Right renal cortex interstitium (tissue), 3 donors: ENCODE measurements at places on chromosomes 5 and 9.

DNA sequence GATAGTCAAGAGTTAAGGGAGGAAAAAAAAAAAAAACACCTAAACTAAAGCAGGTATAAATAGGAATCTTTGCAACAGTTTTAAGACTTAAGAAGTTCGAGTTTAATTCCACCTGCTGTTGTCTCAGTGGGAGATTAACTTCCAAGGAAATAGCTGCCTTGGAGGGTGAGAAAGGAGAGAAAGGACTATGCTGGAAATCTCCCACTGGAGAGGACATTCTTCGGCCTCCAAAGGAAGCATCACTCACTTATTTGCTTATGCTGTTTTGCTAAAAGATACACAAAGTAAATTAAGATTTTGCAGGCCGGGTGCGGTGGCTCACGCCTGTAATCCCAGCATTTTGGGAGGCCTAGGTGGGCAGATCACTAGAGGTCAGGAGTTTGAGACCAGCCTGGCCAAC is 317.9 kb upstream of the MPDZ start:
- DNase-seq, result no peak

GRCh38 chr9:105218673-105219072 is 25.8 kb upstream of the SLC44A1 start:
- DNase-seq, result no peak

DNA sequence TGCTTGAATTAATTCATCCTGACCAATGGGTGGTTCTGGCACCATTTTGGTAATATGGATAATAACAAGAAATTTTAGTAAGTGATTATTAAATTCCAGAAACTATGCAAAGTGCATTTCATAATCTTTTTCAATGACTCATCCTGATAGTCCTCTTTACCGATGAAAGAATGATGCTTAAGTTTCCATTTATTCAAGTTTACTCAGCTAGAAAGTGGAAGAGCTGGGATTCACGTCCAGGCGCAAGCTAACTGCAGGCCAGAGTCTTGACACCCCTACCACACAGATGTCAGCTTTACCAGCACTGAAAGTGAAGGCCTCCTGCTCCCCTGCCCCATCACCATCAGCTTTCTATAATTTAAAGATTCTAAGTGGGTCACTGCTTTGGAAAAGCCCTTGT is 493.5 kb upstream of the WWC1 start:
- no peak for DNase-seq

DNA sequence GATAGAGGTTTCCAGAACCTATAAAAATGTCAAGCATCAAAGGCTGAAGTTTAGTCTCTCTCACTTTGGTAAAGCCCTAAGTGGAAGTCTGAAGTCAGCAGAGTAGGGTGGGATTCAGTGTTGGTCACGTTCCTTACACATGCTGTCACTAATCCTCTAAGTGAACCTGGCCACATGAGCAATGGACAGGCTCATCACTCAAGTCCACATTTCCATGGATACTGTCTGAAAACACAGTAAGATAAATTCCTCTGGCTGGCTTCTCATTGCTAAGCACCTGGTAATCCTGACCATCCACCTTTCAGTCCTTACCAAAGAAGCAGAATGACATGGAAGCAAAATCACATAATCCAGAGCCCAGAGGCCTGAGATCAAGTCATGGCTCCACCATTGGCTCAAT is 43.8 kb downstream of the GNA14 start:
- DNase-seq, result no peak

DNA sequence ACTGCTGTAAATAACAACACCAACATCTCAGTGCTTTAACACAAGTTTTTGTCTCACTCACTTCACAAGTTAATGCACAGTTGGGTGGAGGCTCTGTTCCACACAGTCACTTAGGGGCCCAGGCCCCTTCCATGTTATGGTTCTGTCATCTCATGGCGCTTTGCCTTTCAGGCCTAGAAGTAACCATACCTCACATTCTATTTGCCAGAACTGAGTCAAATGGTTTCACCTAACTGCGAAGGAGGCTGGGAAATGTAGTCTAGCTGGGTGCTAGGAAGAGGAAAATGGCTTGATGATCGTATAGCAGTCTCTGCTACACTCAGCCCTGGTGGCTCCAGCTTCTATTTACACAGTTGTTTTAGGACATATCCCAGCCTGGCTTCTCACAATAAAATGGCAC is 23.1 kb upstream of the MVB12B start:
- no peak for DNase-seq

DNA sequence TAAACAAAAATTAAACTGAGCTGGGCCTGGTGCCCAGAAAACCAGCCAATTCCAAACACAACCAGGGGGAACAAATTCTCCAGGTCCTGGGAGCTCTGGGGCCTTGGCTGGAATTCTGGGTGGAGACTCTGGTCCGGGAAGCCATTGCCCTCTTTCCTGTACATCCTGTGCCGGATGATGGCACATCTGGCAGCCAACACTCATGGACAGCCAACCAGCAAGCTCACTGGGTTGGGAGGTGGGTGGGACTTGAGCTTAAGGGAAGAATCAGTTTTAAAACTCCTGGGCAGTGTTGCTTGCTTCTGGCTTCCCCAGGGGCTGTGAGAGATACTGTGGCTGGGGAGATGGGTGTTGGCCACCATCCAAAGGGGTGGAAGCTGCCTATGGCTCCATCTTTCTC is 56.1 kb downstream of the PCDH1 start:
- no peak for DNase-seq

DNA sequence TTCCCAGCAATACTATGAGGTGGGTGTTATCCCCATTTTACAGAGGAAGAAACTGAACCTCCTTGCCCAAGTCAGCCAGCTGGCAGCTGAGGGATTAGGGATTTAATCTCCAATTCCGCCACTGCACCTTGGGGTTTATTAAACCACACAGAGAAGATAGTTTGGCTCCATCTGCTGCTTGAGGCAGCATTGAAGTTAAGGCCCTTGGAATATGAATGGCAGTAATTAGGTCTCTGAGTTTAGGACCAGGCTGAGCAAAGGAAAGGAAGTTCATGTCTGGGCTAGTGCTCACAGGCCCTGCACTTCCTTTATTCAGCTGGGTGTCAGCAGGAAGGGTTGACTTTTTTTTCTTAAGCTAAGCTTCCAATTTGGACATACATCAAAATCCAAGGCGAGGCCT is 86.9 kb upstream of the GDNF start:
- no peak for DNase-seq
